Upper lobe of left lung (tissue), 6 donors: ENCODE measurements at places on chromosomes 6 and 20. TPM values are rescaled to one million over a fixed set of nuclear protein-coding genes. Genes with fewer than 3 reads are reported as not detected.
A peak's percentile ranks its signal among the peaks of the same experiment; 100 is the strongest.

DNA sequence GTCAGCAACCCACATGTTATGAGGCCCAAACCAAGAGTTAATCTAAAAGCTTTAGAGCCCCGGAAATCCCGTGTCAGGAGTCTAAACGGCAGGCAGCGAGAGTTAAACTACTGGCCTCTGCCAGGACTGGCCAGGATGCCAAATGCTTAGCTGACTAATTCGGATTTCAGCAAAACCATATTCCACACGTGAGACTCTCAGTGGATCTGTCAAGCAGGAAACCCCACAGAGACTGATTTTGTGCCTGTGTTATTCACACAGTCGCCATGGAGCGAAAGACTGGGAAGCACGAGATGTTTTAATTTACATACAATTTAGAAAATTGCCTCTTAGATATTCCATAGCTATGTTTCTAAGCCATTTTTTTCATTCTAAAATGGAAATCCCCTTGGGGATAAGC is 152.9 kb downstream of the RNASET2 start:
- no peak for DNase-seq

The ITPA gene
- total RNA-seq, result 31.5 TPM

GRCh38 chr6:160767647-160768019 is 65.6 kb downstream of the PLG start:
- no peak for DNase-seq

The FAM184A gene
- 26.7 TPM for total RNA-seq

The ADTRP gene
- 13.0 TPM for total RNA-seq

The NOP56 gene
- 81.8 TPM for total RNA-seq

The AVP gene
- not detected for total RNA-seq

- no peak for DNase-seq
Observed at GRCh38 chr6:91171754-91172462, 585.0 kb upstream of the MAP3K7 start.

The GNRH2 gene
- not detected for total RNA-seq

DNA sequence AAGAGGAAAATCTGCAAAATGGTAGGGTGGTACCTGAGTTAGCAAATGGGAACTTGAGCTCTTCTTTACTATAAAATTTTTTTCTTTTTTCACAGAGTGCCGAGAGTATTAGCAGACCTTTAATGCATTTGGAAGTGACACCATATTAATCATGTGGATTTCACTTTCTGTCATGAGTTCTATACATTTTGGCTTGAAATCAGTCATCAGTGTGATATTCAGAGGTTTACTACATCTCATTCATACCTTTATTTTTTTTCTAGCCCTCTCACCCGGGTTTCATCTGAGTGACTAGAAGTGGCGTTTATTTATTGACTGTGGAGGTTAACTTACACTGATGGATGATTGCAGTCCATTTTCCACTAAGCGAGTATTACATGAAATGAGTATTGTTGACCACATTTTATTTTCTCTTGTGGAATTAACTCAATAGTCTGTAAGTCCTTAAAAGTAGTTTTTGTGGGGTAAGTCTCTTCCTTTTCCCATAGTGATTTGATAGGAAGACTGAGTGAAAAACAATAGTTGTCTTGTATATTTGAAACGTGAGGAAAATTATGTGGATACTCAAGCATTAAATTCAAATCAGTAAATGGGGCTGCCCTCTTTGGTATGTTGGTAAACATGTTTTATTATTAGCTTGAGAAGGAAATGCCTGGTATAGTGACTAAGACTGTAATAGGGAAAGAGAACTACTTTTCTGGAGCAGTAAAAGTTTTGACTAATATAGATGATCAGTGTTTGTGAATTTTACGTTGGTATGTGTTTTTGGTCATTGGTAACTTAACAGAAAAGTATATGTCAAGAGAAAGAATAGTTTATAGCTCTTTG is 55.5 kb downstream of the JARID2 start:
- no peak for DNase-seq

- DNase-seq, result no peak
Observed at GRCh38 chr6:138597336-138597735, 98.0 kb upstream of the NHSL1 start.

DNA sequence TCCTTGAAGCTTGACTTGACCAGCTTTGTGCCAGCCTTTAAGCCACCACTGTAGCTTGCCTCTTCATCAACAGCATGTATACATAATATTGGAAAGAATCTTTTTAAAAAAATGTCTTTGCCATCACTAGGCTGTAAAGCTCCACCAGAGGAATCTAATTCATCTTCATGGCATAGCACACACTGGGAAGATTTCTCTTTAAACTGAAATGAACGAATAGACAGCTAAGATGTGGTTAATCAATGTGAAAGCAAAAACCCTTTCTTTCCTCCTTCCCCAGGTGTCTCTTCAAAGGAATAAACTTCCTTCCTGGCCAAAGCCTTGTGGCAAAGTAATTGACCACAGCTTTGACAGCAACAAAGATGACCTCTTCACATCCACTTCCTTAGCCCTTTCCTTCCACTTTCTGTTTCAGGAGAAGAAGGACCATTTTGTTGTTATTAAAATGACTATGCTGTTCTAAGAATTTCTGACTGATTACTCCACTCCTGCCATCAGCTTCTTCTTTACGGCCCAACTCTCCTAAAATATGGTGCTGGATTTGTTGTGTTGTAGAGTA is 428.7 kb upstream of the SOX4 start:
- no peak for DNase-seq

The NR2E1 gene
- not detected for total RNA-seq

GRCh38 chr20:64093013-64093503 is 8.9 kb upstream of the LKAAEAR1 start:
- DNase-seq, result no peak

DNA sequence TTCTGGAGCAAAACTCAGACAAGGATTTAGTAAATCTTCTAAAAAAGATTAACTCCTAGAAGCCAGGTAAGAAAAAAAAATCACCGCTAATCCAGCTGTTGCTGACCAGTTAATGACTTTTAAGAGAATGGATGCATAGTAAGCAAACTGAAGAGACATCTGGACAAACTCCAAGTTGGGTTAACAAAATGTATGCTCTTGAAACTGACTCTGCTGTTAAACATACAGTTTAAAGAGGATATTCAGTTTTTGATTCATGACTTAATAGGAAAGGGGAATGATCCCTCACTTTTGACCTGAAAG is 70.4 kb downstream of the PLAGL1 start:
- no peak for DNase-seq

DNA sequence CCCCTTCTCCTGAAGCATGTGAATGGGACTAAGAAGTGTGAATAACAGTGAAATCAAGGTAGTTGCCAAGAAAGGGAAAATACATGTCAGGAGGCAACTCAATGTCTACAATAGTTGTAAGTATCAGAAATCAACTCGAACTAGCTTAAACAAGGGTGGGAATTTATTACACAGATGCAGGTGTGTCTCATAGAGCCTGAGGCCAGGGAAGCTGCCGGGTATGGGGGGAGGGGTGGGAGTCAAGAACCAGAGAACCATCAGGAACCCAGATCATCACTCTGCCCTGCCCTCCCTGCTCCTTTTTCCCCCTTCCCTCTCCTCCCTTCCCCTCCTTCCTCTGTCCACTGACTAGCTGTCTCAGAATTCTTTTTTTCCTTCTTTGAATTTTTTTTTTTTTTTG is 34.9 kb upstream of the BMP6 start:
- DNase-seq, result no peak

- DNase-seq, result no peak
Observed at GRCh38 chr6:133699741-133700385, 189.1 kb upstream of the TCF21 start.

The POLR1C gene
- total RNA-seq, result 23.0 TPM

DNA sequence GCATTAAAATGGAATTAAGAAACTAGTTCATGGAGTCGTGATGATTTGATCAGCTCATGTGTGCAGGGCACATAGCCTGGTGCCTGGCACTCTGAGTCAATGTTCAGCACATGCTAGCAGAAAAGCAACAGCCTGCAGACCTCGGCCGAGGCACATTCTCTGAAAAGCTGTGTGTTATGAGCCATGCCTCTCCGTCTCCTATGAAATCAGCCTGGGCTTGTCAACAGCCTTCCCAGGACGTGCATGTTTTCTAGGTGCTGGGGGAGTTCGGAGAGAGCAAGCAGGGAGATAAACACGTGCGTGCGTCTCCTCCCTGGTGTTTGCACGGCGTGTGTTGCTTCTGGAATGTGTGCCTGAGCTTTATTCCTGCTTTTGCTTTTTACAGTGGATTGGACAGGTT is 207.8 kb upstream of the KCNG1 start:
- DNase-seq, result no peak

The C6orf118 gene
- total RNA-seq, result 18.9 TPM

The TSBP1 gene
- not detected for total RNA-seq

- DNase-seq, result no peak
Observed at GRCh38 chr6:144536079-144536478, 250.9 kb downstream of the UTRN start.

The MAD2L1BP gene
- 18.5 TPM for total RNA-seq

The FANCE gene
- 6.1 TPM for total RNA-seq

DNA sequence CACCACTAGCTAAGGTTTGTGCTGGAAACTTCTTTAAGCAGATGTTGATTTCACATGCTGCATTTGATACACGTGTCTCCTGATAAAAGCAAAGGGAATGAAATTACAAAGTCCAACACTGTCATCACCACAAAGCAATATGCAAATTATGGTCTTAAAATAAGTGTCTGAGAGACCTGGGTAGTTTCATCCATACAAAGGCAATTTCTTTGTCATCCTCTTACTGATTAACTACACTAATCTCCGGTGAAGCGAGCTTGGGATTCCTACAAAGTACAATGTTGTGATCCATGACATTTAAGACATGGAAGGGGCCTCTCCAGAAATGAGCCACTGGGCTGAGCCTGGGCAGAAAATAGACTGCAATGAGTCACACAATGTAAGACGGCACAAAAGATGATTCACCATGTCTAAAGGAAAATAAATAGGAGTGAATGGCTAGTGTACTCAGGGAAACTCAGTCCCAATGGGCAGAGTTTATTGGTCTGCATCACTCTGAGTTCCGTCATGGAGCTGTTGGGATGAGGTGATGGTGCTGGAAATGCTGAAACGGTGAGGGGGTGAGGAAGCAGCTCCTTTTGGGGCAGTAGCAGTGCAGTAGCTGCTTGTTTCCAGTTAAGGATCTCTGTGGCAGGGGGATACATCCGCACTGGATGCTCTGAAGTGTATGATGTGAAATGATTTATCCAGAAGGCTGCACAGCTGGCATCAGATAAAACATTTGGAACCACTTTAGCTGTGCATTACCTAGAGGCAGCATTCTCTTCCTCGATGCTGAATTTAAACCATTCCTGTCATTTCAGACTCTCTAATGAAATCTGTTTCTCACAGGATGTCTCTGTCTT is 103.3 kb downstream of the IBTK start:
- DNase-seq, result no peak

The LY6G6C gene
- not detected for total RNA-seq

DNA sequence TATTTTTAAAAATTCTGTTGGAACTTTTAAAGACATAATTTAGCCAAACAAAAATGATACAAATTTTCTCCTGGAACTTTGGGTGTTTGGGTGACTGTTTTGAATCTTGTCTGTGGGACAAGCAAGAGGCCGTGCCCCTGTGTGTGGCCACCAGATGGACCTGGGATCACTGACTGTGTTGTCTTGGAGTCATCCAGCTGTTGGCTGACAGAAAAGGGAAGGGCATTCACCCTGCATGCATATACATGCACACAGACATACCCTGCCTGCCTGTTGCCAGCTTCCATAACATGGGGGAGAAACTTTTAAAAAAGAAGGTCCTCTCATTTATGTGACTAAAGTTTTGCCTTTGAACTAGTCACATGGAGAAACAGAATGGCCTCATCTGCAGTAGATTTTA is 72.7 kb downstream of the BLOC1S5 start:
- DNase-seq, result no peak

- DNase-seq, result no peak
Observed at GRCh38 chr6:11414176-11414963, 123.2 kb upstream of the TMEM170B start.

GRCh38 chr20:4597215-4597614 is 124.5 kb upstream of the PRND start:
- no peak for DNase-seq

The LRP11 gene
- total RNA-seq, result 104 TPM

GRCh38 chr6:138430361-138431145 is 26.5 kb downstream of the HEBP2 start:
- peak; percentile 54 for DNase-seq

DNA sequence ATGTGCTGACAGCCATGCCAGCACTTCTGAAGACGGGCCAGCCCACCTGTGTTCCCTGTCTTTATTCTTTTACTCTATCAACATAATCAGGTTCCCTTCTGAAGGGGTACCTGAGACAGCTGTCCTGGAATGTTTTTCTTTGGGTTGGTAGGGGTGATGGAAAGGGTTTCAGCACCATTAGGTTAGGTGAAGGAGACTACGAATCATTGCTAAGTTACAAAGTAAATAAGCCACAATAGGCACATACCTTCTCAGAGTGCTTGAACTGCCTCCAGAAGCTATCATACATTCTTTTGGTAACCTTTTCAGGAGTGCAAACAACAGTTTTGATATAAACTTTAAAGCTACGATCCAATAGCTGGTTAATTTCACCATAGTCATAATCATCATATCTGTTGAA is 106.3 kb downstream of the SESN1 start:
- DNase-seq, result no peak

DNA sequence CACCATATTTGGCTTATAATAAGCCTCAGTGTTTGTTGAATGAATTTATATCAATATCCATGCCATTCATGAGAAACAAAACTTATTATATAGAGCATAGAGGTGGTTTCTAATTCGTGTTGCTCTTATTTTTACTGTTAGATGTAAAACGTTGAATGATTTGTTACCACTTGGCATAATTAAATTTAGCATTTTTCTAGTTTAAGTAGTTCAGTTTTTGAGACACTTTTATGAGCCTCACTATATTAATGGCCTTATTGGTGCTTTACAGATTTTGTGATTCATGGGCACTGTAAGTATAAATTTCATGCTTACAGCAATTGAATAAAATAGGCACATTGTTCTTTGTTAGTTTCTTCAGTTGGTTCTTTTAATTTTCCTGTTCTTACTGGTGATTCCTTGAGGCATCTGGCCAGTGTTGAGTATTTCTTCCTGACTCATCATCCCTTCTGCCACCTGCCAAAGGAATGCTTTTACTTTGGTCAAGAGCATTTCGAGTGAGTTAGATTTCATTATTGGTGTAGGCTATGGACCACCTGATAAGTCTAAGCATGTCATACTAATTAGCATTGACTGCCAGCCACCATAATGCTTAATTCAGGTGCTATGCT is 34.8 kb downstream of the CDKAL1 start:
- no peak for DNase-seq

GRCh38 chr20:54995553-54995952 is 520.2 kb downstream of the DOK5 start:
- no peak for DNase-seq

DNA sequence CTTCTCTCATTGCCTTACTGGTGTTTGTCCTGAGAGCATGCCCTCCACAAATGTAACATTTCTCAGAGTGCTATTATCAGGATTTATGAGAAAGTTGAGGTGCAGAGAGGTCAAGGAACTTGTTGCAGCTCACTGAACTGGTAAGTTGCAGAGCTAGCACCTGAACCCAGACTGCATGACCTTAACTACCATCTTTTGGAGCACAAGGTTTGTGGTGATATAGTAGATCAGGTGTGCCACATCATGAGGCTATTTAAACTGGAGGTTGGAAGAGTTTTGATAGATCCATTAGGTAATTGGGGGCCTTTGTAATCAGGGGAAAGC is 112.0 kb upstream of the CITED2 start:
- no peak for DNase-seq

- DNase-seq, result no peak
Observed at GRCh38 chr6:131379948-131380347, 193.1 kb upstream of the ARG1 start.

- no peak for DNase-seq
Observed at GRCh38 chr6:27679308-27679963, 206.5 kb upstream of the ZNF184 start.

GRCh38 chr6:35487658-35488516 is 9.0 kb downstream of the TEAD3 start:
- DNase-seq, result peak; percentile 76
